Camera-type eye (tissue), 1 donor: ENCODE measurements at places on chromosomes 7 and 10. TPM values are rescaled to one million over a fixed set of nuclear protein-coding genes. Genes with fewer than 3 reads are reported as not detected.

Gene PNLIPRP2
- not detected for total RNA-seq

Gene AP4M1
- 31.1 TPM for total RNA-seq

Gene CLDN12
- total RNA-seq = 51.7 TPM

Gene VWA2
- 3.0 TPM for total RNA-seq

Gene MMRN2
- total RNA-seq = 33.5 TPM

Gene GPR15LG
- not detected for total RNA-seq

Gene ARHGEF35
- total RNA-seq = 6.2 TPM
